ENCODE measurements at places on chromosomes 3 and 15.

- DNase-seq, result no peak
These were observed 25.8 kb downstream of the SGO1 start for GRCh38 chr3:20160230-20160629.

GRCh38 chr3:169771497-169772304 is 1.5 kb upstream of the MYNN start:
- peak; percentile 72 for DNase-seq

DNA sequence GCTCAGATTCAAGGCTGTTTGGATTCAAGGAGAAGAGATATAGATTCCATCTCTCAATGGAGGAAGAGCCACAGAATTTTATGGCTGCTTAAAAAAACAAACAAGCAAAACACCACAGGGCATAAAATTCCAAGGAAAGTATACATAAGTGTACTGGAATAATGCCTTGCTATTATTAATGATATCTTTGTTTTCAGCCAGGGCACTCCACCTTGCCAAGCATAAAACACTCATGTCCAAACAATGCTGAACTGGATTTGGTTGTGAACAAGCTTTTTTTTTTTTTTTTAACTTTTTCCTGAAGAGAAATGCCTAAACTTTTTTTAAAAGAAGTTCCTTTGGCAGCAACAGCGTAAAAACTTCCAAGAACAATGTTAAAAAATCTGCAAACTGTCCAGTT is 4.8 kb upstream of the CLSTN2 start:
- no peak for DNase-seq

GRCh38 chr3:106720510-106720909 is 656.7 kb upstream of the CCDC54 start:
- no peak for DNase-seq

GRCh38 chr3:125433091-125433534 is 58.0 kb upstream of the ZNF148 start:
- no peak for DNase-seq

- no peak for DNase-seq
These were observed 5.7 kb downstream of the MYZAP start for GRCh38 chr15:57597431-57597830.
